Left colon (tissue), 2 donors: ENCODE measurements at places on chromosomes 2 and 18. TPM values are rescaled to one million over a fixed set of nuclear protein-coding genes. Genes with fewer than 3 reads are reported as not detected.

DNA sequence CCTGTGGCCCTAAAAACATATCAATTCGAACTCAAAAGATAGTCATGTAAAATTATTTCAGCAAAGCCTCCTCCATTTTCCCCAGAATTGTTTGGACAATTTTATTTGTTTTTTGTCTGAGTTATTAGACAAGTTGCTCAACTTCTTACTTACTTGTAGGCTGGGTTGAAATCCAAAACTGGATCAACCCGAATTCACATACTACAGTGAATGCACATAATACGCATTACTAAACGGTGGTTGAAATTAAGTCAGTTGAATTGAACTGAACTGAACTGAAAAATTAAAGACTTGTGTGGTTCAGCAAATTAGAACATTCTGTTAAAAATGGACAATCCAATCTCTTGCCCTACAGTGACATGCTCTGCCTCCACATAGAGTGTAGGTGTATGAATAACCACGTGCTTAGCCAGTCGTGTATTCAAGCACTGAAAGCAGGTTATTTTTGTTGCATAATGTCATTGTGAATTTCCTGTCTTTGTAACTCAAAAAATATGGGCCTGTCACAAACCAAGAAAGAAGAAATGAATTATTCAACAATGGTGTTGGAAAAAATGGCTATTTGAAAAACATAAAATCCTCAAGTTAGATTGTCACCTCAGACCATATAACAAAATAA, 441.0 kb downstream of the TXNL1 start:
- no peak for DNase-seq

- no peak for DNase-seq
Observed at GRCh38 chr2:149101818-149102217, 63.3 kb downstream of the LYPD6B start.

DNA sequence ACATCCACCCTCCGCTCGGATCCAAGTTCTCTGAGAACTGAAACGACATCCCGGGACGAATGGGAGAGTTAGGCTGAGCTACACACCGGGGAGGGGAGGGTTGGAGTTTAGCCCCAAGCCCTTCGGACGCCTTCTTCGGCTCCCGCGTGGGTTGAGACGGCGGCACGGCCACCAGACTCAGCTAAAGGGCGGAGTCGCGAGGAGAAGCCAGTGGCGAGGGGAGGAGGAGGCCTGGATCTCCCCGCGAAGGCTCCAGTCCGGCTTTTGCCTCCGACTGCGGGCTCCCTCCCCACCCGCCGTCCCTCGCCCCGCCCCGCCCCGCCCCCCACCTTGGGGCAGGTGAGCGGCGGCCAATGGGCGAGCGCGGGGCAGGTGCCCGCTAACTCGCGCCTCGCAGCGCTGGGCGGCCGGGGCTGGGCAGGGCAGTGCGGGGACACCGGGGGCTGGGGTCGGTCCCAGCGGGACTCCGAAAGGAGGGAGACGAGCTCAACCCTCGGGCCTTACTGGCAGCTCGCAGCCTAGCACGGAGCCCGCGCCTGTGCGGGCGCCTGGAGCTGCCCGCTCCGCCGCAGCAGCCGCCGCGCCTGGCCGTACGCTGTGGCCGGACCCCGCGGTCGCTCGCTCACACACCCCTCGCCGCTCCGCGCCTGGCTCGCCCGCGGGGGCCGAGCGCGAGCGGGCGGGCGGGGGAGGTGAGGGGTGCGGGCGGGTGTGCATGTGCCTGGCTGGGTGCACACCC, at the start of gene EMX1:
TSS of gene EMX1 (plus strand) at position 382 of the 739 bp plus-strand sequence. CDS start at position 716, 334 bp downstream.
- DNase-seq, result peak; percentile 81

GRCh38 chr2:107808959-107809358, 17.7 kb upstream of the RGPD4 start:
- DNase-seq, result no peak

Gene CLEC4F
- total RNA-seq, result 0.11 TPM

Gene GYPC
- 20.5 TPM for total RNA-seq

Gene CDCA7
- total RNA-seq, result 22.8 TPM

DNA sequence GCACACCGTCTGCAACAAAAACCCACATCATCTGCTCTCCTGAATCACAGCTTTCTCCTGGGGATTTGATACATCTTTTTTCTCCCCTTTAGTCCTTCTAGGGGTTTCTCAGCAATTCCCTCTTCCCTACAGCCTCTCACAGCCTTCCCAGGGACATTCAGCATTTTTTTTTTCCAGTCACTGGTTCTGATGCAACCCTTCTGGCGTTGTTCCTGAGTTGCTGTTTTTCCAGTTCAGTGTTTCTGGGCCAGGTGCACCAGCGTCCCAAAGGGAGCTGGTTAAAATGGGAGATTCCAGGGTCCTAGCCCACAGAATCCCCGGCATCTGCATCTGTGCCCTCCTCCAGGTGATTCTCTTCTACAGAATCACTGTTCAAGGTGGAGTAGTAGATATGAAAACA, 36.1 kb downstream of the ADCY3 start:
- DNase-seq, result no peak

GRCh38 chr2:236875906-236876505, 209.7 kb upstream of the COPS8 start:
- DNase-seq, result no peak

GRCh38 chr2:16765356-16765755, 99.7 kb upstream of the CYRIA start:
- DNase-seq, result no peak

DNA sequence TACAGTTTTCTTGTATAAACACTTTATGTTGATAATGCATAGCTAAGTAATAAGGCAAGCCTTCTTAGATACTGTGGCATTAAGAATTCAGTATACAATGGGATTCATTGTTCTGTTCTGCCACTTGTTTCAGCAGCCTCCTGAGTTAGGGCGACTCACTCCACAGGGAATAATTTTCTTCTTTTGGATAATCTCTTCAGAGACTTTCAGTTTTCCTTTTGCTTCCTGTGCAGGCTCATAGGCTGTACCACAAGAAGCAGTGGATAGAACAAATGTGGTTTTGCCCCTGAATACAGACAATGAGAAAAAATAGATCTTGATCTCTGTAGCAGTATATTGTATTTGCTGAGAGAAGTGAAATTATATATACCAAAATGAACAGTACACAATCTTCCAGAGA, 298.0 kb downstream of the ZNF407 start:
- no peak for DNase-seq

DNA sequence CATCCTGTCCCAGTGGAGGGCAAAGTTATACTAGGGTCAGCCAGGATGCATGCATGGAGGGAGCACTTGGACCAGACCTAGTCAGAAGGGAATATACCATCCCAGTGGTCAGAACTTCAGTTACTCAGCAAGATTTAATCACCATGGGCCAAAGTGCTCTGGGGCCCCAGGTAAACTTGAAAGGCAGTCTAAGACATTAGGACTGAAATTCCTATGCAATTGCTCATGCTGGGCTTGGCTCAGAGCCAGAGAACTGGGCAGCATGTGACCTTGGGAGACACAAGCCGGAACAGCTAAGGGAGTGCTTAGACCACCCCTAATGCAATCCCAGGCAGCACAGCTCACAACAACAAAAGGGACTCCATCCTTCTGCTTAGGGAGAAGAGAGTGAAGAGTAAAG, 401.3 kb downstream of the KCNJ3 start:
- DNase-seq, result no peak

Gene IL1F10
- total RNA-seq, result not detected

DNA sequence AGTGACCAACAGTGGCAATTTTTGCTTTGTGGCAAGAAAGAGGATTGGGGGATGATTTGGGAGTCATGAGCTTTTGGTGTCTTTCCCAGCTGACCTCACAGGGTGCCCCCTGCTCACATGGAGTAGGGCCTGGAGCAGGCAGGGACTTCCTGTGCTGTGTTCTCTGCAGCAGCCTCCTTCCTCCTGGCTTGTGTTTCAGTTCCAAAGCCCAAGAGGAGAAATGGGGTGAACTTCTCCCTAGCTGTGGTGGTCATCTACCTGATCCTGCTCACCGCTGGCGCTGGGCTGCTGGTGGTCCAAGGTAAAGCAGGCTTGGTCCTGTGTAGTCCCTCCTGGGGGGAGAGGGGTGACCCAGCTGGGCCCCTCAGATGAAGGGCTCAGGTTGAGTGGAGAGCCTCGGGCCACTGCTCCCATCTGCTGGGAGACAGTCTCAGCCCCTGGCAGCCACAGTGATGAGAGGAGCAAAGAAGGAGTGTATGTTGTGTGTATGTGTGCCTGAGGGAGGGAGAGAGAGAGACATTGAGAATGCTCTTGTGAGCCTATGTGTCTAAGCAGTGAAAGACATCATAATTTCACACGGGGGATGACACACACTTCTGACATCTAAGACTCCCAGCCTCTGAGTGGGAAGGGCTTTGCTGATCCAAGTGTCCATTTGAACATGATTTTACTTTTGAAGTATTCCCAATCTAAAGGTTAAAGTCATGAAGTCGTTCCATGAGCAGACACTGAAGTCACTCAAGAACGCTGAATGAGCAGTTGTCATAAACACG, 27.2 kb downstream of the MARCO start:
- no peak for DNase-seq

DNA sequence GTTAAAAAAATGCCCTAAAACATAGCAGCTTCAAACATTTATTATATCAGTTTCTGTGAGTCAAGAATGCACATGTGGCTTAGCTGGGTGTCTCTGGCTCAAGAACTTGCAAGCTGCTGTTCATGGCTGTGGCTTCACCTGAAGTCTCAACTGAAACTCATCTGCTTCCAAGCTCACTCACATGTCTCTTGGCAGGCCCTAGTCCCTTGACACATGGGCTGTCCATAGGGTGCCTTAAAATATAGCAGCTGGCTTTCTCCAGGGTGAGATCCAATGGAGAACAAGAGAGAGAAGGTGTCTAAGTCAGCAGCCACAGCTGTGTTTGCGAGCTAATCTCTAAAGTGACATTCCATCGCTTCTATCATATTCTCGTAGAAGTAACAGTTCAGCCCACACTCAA, 152.8 kb downstream of the DSEL start:
- no peak for DNase-seq

DNA sequence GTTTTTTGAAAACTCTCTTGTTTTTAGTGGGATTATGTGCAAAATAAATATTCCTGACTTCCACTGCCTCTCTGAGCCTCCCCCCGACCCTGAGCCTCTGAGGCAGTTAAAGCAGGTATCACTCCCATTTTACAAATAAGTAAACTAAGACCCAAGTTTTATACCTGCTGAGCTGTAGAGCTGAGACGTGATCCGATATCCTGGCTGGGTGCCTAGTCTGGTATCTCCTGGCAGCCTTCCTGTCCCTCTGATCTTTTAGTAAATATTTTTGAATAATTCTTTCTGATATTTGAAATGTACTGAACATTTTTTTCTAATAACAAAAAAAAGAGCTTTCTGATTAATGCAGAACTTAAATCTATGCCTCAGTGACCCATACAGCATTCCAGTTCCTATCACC, 108.3 kb upstream of the NOSTRIN start:
- no peak for DNase-seq

DNA sequence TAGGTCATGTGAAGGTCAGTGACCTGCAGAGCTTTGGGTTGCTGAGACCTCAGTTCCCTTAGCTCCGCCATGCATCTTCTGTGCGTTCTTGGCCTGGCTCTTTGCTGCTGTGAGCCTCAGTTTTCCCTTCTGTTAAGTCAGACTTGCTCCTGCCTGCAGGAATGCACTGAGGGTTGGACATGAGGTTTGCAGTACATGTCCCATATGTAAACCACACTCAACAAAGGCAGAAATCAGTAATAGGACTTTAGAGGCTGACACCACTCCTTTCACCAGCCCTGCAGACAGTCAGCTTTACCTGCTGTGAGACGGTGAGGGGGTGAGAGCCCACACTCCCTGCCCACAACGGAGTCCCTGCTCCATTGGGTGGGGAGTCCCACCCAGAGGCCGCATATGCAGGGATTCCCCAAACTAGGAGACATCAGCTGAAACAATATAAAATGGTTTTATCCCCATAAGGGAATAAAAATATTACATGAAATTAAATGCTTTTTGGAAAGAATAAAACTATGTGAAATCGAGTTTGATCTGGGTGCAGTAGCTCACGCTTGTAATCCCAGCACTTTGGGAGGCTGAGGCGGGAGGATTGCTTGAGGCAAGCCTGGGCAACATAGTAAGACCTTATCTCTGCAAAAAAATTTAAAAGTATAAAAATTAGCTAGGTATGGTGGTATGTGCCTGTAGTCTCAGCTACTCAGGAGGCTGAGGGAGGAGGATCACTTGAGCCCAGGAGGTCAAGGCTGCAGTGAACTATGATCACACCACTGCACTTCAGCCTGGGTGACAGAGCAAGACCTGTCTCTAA, 55.1 kb downstream of the MYO7B start:
- DNase-seq, result no peak
